Activated CD4-positive, alpha-beta T cell treated with anti-CD3 and anti-CD28 coated beads, Interleukin-2, amount 50 U/mL, for 4 hours (primary cell): ENCODE measurements at places on chromosomes 5 and 9.

DNA sequence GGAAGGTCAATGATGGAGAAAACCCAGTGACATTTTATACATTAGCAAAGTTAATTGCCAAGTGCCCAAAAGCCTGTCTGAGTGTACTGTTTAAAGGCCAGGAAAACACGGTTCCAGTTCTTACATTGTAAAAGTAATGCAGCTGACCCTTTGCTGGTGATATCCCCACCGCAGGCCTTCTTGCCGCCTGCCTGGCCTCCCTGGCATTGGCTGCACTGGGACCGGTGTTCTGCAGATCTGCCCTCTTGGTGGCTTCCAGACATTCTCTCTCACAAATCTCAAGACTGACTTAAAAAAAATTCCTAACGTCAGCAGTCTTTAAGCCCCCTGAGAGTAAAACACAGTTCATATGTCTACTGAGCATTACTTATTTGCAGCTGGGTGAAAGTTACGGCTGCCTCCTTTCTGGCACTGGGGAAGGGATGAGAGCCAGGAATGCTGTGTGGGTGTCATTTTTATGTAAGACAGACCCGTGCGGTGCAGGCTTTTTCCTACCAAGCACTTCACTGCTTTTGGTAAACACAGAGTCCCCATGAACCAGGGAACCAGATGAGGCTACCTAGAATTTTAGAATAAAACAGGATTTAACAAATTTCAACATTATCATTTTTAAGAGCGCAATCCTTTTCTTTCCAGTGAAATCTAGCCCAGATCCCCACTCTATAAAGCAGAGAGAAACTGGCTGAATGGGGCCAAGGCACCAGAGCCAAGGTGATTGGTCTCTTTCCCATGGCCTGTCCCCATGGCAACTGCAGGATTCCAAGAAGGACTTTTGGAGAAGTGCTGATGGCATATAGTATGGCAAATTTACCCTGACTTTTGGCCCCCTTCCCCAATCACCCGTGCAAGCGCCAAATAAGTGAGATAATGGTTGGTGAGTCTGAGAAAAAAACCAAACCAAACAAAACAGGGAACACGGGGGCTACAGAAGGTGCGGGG is 80.8 kb downstream of the LMNB1 start:
- DNase-seq: no peak

- DNase-seq: no peak
These were observed 106.7 kb downstream of the SMIM15 start for GRCh38 chr5:61055434-61056006.

DNA sequence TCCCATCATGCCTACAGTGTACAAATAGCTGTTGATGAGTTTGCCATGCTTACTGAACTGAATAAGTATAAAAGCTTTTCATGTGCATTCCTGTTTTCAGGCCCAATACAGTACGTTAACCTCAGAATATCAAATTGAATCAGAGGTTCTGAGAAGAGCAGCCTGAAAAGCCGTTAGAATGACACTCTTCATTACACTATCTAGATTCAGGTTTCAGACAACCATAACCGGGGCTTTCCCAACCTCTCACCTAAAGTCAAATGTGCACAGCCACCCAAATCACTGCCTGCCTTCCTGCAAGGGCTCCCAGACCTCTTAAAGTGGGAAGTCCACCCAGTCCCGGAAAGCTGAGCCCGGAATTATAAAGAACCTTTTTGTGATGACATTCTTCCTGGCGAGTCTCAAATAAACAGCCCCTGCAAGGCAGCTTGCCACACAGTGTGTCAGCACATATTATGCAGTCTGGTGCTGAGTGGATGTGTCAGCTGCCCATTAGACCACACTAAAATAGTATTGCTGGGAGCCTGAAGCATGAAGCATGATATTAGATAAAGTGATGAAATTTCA is 245.8 kb downstream of the TLE4 start:
- DNase-seq: no peak

- DNase-seq: no peak
These were observed 38.3 kb downstream of the TMEM167A start for GRCh38 chr5:83038924-83039323.

GRCh38 chr9:127027694-127028093 is 94.7 kb downstream of the ANGPTL2 start:
- no peak for DNase-seq

DNA sequence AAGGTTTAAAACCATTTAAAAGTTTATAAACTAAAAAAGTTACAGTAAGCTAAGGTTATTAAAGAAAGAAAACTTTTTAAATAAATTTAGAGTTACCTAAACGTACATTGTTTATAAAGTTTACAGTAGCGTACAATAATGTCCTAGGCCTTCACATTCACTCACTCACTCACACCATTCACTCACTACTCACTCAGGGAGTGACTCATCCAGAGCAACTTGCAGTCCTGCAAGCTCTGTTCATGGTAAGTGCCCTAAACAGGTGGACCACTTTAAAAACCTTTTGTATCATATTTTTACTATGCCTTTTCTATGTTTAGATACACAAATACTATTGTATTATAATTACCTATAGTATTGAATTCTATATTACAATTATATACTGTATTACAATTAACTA is 190.8 kb upstream of the RASA1 start:
- DNase-seq: no peak

GRCh38 chr5:16943846-16944678 is 8.0 kb upstream of the MYO10 start:
- DNase-seq: no peak

GRCh38 chr5:147857302-147858129 is 21.0 kb upstream of the SCGB3A2 start:
- peak; percentile 33 for DNase-seq

GRCh38 chr5:99054972-99055371 is 126.2 kb upstream of the CHD1 start:
- DNase-seq: no peak

GRCh38 chr5:68272289-68272688 is 56.7 kb downstream of the PIK3R1 start:
- DNase-seq: no peak

DNA sequence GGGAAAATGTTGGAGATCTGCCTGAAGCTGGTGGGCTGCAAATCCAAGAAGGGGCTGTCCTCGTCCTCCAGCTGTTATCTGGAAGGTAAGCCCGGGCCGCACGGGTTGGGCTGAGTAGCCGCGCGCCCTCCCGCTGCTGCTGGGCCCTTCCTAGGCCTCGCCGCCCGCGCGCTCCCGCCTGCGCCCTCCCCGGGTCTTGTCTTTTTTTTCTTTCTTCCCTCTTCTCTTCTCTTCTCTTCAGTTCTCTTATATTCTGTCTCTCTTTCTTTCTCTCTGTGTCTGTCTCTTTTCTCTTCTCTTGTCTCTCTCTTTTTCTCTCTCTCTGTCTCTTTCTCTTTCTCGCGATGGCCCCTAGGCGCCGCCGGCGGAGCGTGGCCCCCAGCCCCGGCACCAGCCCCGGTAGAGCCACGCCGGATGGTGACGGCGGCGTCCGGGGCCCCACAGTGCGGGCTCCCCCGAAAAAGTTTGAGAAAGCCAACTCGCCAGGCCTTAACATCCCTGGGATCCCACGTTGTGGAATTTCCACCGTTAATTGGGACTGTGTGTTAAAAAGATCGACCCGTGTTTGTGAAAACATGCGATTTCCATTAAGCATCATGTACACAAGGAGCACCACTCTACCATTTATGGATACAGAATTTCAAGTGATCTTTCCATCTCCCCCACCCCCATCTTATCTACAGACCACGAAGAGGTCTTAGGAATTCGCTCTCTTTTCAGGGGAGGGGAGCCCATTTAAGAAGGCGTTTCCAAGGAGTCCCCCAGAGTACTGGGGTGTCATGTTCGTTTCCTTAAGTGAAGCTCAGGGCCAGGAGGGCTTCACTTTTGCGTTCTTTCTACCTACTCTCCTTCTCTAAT is 616 bp downstream of the ABL1 start:
- peak; percentile 16 for DNase-seq

DNA sequence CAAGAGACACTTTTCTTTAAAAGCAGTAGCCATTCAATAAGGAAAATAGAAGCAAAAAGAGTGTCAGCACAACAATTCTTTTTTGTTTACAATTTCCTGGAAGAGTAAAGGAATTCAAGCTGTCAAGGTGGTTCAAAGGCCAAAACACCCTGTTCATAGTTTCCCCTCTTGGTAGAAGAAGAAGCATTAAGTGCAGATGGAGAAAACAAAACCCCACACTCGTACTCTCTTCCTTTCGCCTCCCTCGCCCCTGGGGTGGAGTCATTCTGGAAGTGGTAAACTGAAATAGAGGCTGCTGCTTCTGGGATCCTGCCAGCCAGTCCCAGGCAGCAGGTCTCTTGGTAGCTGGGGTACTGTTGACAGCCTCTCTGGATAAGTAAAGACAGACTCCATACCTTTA is 105.0 kb downstream of the ANKRD55 start:
- DNase-seq: peak; percentile 21

DNA sequence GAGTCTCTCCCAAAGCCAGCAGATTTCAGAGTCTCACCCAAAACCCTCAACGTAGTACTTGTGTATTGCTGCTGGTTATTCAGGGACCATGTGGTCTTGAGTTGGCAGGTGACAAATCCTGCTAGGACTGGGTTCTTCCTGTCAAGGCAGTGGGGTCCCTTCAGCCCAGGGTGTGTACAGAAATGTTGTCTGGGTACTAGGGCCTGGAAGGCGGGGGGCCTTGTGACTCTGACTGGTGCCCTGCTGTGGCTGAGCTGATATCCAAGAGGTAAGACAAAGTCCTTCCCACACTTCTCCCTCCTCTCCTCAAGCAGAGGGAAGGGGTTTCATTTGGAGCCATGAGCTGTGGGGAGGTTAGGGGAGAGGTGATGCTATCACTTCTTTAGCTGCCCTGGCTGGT is 58.8 kb downstream of the GABRA6 start:
- no peak for DNase-seq

GRCh38 chr5:172823840-172824362 is 10.2 kb upstream of the ERGIC1 start:
- DNase-seq: no peak

- DNase-seq: no peak
These were observed 57.1 kb downstream of the PSD2 start for GRCh38 chr5:139852696-139853095.

GRCh38 chr9:86410281-86410680 is 56.1 kb upstream of the TUT7 start:
- DNase-seq: no peak

GRCh38 chr9:114371973-114372917 is 15.5 kb downstream of the AKNA start:
- no peak for DNase-seq

GRCh38 chr5:140609126-140609525 is 23.8 kb downstream of the CD14 start:
- DNase-seq: no peak

- DNase-seq: no peak
These were observed 47.1 kb upstream of the RAI14 start for GRCh38 chr5:34608859-34609648.

GRCh38 chr9:109313351-109313750 is 7.5 kb downstream of the EPB41L4B start:
- no peak for DNase-seq

DNA sequence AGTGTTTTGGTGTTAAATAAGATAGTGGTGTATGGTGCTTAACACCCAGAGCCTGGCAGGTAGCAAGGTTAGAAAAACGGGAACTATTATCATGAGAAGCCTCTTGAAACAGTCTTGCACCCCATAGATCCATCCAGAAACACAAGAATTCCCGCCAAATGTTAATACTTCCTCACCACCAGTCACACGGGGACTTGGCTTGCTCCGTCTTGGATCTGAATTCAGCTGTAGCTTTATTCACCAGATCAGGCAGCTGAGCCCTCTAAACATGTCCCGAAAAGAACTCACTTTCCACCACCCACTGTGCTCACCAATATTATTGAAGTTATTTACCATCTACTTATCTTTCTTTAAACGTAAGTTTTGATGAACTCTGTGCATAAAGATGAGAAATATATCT is 101.6 kb upstream of the PTPN3 start:
- DNase-seq: no peak

DNA sequence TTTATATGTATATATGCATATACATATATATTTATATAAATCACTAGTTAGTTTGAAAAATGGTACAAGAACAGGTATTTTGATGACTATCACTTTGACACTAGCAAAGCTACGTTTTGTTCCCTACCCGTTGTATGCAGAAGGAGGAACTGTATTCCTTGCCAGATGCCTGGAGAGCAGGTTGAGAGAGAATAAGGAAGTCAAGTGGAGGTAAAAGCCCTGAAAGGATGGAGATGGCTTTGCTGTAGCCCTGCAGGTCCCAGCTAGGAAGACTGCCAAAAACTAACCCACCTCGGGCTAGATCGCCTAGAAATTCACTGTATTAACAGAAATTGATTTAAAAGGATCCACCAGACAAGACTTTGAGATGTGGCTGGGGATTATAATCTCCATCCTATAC is 229.3 kb downstream of the RFX3 start:
- no peak for DNase-seq

GRCh38 chr5:150778517-150779396 is at the start of gene SMIM3:
Gene SMIM3, plus strand, starts transcription at chr5:150778757. Its CDS starts 16,684 bp downstream, at chr5:150795441.
- DNase-seq: peak; percentile 68

DNA sequence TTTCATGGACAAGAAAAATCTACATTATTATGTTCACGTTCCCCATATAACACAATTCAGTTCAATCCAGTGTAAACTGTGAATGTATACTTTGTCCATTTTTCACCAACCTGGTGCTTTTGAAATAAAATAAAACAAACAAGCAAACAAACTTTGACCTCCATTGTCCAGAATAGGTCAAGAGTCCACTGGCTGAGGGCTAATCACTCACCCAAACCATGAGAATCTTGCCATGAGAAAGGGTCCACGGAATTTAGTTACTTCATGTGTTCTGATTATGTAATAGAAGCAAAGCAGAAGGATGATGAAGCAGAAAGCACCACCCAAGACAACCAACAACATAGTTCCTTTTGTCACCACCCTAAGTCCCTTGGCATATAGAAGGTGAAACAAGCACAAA is 28.7 kb downstream of the DIAPH1 start:
- no peak for DNase-seq

GRCh38 chr5:77983482-77984199 is 207.5 kb upstream of the TBCA start:
- no peak for DNase-seq

- no peak for DNase-seq
These were observed 23.6 kb downstream of the PRRC2B start for GRCh38 chr9:131417264-131418142.

GRCh38 chr5:95374061-95374460 is 17.1 kb upstream of the FAM81B start:
- DNase-seq: no peak
